COR-L47 (cell line): ENCODE measurements at places on chromosomes 11 and 22.

GRCh38 chr22:19811211-19811621 is 43.5 kb downstream of the GNB1L start:
- no peak for DNase-seq

GRCh38 chr11:95346265-95346664 is 115.3 kb upstream of the SESN3 start:
- no peak for DNase-seq

DNA sequence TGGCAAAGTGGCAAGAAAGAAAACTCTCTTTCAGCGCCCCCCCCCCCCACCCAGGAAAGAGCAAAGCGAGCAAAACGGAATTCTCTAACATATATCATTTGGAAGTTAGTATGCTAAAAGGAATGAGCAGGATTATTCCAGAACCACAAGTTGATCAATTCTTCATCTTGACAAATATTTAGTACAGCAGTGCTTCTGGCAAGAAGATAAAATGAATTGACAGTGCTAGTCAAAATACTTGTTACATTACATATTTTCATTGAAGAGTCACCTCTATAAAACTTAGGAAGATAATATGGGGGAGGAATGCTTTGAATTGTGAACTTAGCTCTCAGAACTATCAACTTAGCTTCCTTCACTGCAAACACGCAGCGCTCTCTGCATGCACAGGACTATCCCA is 377.4 kb downstream of the DYNC2H1 start:
- DNase-seq = no peak

DNA sequence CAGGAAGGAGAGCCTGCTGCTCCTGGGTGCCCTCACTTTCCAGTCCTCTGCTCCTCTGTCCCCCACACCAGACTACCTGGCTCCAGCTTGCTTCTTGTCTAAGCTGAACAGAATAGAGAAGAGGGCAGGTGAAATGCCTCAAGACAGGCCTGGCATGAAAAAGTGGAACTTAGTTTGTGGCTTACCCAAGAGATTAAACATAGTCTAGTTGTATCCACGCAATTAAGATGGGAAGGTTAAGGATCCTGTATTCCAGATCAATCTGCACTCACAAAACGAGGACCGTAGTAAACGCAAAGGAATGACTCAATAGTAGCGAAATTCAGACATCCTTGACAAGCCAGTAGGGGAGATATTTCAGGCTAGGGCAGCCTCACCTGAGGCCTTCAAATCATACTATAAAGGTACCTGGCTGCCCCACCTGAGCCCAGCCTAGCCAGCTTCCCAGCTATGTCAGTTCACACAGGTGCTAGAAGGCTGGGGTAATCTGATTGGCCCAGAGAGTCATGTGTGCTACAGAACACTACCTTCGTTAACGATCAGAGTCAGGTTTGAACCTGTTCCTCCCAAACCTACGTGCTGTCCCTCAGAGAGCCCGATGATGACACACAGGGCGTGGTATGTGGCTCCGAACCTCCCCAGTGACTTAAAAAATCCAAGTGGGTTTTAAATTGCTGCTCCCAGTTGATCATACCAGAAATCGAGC is 46.5 kb downstream of the AHNAK start:
- no peak for DNase-seq

DNA sequence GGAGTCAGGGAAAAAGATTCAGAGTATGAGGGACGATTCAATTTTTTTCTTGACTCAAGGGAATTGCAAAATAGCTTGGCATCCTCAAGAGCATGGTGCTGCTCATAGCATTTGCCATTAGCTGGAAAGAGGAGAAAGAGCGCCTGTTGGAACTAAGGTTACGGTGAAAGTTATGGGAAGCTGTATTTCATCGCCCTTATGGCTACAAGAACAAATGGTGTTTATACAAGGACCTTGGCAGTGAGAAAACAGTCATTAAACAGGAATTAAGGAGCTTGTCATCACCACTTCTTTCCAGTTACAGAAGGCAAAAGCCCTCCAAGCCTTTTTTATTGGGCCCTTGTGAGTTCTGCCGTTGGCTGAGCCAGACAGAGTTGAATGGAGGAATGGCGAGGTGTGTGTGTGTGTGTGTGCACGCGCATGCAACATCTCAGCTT is 74.2 kb downstream of the ALX4 start:
- DNase-seq = no peak
